ENCODE measurements at places on chromosomes 2 and 18. TPM values are rescaled to one million over a fixed set of nuclear protein-coding genes. Genes with fewer than 3 reads are reported as not detected.

CAPN14 gene
- 0.12 TPM for total RNA-seq

NHEJ1 gene
- total RNA-seq = 15.2 TPM

KIF5C gene
- 3.6 TPM for total RNA-seq

RANBP2 gene
- total RNA-seq = 69.0 TPM

ANKRD30B gene
- total RNA-seq = not detected

FHL2 gene
- total RNA-seq = 62.2 TPM

CHRNG gene
- 9.5 TPM for total RNA-seq

DSC3 gene
- 1.6 TPM for total RNA-seq

NT5DC4 gene
- total RNA-seq = not detected

VWA3B gene
- 0.18 TPM for total RNA-seq

GKN2 gene
- 0.53 TPM for total RNA-seq

SCN3A gene
- 0.76 TPM for total RNA-seq

FASTKD2 gene
- total RNA-seq = 41.5 TPM

APCDD1 gene
- 133 TPM for total RNA-seq

GYPC gene
- total RNA-seq = 113 TPM

LMAN2L gene
- total RNA-seq = 36.0 TPM

BMP10 gene
- total RNA-seq = not detected

PIEZO2 gene
- 31.1 TPM for total RNA-seq
